Right forelimb (tissue), 1 donor: ENCODE measurements at places on chromosomes 2 and 18.

DNA sequence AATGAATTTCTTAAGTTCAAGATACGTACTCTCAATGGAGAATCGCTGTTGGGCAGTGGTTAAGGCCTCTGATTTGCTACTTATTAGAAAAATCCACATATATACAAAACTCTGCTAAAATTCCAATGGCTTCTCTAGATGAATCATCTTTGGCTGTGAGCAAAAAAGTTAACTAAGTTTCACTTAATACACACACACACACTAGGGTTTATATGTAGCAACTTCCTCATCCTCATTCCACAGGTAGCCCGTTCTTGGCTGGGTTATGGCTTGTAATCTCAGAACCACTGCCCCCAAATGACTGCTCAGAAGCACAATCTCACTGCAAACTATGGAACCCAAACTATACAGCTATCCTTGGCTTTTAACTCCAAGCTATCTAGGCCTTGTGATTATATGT lies 99.7 kb downstream of the SMAD2 start:
- DNase-seq: no peak

DNA sequence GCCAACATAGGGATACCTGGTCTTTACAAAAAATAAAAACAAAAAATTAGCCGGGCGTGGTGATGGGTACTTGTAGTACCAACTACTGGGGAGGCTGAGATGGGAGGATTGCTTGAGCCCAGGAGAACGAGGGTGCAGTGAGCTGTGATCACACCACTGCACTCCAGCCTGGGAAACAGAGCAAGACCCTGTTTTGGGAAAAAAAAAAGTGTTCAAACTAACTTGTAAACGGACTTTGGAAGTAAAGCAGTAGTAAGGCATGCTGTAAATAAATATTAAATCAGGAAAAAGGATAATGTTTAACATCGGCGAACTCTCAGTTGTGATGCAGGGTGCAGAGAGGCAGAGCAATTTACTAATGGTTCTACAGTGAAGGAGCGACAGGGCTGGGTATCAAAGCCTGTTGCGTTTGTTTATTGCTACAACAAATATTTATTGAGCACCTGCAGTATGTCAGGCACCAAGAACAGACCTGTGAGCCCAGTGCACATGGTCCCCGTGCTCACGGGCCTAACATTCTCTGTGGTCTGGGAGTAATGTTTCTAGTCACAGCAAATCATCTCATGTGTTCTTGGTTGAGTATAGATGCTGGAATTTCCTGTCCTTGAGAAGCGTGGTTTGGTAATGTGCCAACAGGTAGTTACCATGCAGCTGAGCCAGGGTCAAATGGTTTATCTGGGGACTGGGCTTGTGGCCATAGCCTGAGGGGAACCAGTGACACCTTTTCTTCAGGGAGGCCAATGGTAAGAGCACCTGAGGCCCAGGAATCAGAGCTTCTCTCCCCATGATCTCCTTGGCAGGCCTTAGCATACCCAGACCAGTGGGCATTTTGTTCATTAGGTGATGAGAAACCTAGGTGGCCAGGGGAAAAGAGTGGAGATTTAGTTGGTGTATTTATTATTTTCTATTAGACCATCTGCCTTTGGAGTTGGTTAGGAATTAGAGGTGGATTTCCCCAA lies 27.9 kb upstream of the GREB1 start:
- no peak for DNase-seq

DNA sequence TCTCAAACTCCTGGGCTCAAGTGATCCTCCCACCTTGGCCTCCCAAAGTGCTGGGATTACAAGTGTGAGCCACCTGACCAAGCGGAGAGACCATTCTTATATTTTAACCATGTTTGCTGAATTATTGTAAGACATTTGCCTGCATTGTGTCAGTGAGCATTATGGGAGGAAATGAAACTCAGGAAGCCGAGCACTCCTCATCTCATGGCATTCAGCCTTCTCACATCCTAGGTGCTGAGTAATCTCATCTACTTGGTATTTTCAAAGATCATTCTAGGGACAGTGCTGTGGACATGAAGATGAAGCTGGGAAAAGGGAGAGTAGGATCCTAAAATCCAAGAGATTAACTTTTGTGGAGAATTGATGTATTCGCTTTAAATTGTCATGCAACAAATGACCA lies 66.1 kb downstream of the NAPG start:
- no peak for DNase-seq

DNA sequence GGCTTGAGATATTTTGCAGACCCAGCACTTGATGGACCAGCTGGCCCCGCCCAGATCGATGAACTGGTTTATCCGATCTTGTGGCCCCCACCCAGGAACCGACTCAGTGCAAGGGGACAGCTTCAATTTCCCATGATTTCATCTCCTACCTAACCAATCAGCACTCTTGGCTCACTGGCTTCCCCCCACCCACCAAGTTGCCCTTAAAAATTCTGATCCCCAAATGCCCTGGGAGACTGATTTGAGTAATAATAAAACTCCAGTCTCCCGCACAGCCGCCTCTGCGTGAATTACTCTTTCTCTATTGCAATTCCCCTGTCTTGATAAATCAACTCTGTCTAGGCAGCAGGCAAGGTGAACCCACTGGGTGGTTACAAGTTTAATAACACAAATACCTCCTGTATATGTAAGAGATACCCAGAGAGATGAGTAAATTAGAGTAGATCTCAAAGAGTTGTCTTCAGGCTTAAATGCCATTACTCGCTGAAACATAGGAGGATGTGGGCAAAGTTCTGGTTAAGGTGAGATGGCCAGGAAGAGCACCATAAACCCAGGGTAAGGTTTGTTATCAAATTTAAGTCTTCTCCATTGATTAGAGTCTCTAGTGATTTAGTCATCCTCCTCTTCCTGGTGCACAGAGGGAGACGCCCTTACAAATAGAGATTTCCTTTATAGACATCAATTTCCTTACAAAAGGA lies 222.8 kb downstream of the ARL4C start:
- DNase-seq: no peak

DNA sequence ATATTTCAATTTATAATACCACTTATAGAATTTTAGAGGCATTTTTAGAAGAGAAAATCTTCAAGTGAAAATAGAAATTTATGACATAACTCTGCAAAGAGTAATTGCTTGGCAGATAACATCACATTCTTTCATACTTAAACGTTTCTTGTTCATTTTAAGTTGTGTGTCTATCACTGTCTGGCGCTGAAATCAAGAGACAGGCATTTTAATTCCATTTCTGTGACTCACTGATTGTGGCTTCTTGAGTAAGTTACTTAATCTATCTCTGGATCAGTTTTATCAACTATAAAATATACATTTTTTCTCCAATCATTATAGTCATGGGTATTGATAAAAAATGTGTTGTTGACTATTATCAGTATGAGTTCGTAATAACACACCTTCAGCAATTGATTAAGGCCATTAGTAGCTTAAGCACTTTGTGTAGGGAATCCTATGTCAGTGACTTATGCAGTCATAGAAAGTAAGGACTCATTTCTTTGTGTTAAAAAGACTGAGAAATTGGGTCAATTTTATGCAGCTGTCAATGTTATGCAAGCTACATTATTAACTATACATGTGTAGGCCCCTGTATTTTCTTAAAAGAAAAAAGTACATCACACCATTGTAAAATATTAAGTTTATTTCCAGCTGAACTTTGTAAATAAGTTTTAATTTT lies 497.3 kb downstream of the CCDC85A start:
- DNase-seq: no peak

DNA sequence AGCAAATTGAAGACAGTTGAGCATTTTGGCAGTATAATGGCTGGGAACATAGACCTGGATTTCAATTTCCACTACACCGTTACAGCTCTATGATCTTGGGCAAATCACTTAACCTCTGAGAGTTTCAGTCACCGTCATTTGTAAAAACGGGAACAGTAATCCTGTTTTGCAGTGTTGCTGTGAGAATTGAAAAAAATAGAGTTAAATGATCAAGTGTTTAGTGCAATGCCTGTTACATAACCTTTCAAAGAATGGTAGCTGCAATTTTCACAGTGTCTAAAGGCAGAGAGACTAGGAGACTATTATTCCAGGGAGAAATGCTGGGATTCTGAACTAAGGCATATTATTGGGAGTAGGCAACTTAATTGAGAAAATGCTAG lies 2.0 kb downstream of the AGPS start:
- no peak for DNase-seq

GRCh38 chr2:38731684-38732221 lies 19.4 kb downstream of the SRSF7 start:
- no peak for DNase-seq
